Fibroblast of skin of right biceps (primary cell): ENCODE measurements at places on chromosomes 3 and 15.

DNA sequence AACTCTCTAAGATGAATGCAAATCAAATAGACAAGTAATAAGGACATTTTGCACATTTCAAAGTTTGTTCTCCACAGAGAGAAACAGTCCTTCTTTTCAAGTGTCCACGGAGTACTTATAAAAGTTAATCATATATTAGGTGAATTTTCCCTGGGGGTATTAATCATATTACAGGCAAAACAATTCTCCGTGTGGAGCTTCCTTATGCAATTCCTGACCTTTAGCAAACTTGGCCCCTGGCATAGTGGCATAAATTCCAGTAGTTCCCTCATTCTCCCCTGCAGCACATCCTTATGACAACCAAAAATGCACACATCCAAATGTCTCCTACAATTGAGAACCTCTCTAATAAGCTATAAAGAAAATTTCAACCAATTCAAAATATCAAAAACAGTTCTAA, 34.4 kb downstream of the FSIP1 start:
- peak; percentile 32 for DNase-seq

- DNase-seq, result no peak
Observed at GRCh38 chr3:156175570-156175969, 55.2 kb downstream of the KCNAB1 start.

GRCh38 chr3:164459521-164460151, 618.7 kb downstream of the SI start:
- DNase-seq, result no peak

DNA sequence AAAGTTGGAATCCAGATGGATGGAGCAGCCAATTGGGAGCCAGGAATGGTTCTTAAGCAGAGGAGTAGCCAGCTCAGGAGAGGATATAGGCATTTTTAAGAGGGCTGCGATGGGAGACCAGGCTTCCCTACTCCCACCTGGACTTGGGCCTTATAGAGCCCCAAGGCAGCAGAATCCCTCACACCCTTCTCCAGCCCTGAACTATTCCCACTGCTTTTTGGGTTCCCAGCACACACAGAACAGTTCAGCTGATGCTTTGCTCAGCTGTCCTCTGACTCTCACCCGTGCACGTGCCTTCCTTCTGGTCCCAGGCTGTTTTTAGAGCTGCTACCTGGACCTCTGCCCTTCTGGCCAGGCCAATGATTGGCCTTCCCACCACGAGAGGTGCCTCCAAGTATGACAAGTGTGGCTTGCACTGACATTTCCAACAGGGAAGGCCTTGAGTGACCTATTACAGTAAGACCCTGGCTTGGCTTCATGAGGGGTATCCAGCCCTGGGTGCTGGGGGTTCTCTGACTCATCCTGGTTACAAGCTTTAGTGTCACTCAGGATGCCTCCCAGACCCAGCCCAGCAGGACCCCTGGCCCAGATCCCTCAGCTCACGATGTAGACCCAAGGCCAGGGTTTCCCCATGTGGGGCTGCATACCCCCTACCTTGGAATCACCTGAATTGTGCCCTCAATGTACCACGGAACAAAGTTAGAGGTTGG, 25.2 kb downstream of the NOX5 start:
- DNase-seq, result no peak

- no peak for DNase-seq
Observed at GRCh38 chr3:61299343-61300005, 48.2 kb upstream of the FHIT start.

GRCh38 chr3:55147856-55148720, 220.2 kb upstream of the LRTM1 start:
- DNase-seq, result peak; percentile 36

DNA sequence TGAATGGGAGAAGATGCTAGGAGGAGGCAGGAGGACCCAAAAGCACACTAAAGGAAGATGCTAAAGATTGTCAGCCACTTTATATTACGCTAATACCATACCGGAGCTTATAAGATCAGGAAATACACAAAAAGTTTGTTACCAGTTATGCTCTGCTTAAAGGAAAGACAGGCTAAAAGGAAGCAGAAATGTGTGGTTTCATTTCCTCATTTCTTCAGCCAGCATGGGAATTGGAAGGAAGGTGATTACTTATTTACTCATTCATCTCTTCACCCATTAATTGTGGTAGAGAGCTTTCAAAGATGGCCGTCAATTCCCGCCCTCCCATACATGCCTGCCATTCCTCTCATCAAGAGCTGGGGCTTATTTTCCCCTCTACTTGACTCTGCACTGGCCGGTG, 26.7 kb upstream of the TMEM158 start:
- DNase-seq, result no peak

DNA sequence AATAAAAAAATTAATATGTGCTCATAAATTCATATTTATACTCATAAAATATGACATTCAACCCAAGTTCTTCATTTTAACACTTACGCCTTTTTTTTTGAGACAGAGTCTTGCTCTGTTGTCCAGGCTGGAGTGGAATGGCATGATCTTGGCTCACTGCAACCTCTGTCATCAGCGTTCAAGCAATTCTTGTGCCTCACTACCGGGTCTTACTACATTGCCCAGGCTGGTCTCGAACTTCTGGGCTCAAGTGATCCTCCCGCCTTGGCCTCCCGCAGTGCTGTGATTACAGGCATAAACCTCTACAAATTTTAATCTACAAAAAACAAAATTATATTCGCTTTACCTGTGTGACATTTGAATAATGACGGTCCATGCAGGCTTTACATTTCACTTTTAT, 74.1 kb upstream of the SNRPN start:
- DNase-seq, result no peak

GRCh38 chr15:40693904-40694687, 878 bp upstream of the RAD51 start:
- no peak for DNase-seq

DNA sequence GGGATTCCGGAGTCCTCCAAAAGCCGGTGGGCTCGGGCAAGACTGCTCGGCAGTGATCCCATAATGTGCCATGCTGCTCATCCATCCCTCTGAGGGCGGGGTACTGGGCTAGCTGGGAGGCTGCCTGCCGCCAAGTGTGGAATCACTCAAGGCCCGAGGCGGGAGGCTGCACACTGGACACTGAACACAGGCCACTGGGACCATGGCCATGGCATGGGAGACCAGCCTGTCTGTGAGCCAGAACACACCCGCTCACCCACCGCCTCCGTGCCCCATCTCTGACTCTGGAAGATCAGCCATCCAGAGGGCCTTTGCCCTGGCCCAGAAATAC, 1.4 kb downstream of the C3orf22 start:
- no peak for DNase-seq

DNA sequence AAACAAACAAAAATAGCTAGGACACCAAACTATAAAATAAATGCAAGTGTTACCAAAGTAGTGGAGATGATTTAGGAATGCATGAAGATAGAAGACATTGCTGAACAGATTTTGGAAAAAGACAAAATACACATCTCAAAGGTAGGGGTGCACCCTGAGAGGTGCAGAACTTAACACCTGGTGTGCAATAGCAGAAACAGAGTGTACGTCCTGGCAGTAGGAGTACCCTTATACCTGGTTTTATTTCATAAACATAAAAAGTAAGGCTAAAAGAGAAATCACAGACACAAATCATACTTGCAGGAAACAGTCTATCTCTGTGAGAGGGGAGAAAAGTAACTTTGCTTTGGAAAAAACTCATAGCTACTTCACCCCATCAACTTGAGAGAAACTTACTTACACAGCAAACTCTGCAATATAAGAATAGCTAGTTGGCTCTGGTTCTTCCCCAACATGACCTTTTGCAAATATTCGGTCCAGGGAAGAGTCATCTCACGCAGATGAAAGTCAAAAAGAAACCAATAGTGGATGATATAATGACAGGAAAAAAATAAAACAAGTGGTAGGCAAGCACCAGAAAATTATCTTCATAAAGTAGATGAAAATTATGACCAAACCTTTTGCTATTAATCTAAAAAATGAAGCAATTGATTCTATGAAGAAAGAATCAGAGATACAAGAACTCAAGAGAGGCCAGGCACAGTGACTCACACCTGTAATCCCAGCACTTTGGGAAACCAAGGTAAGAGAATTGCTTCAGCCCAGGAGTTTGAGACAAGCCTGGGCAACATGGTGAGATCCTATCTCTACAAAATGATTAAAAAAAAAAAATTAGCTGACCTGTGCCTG, 108.9 kb upstream of the BNIP2 start:
- DNase-seq, result no peak

DNA sequence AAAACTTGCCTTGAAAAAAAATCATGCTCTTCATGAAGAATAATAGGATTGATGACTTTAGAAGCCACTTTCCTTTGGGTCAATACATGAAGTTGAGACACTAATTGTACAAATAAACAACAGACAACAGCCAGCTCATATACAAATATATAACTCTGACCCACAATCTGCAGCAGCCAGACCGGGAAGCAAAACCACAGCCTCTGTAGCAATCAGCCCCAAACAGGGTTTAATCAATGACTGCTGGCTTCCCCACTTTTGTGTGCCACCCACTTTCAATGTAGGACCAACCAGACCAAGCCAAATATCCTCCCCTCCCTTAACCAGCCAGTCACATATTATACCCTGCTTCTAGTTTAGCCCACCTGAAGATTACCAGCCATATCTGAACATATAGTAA, 39.0 kb downstream of the IFT57 start:
- no peak for DNase-seq

DNA sequence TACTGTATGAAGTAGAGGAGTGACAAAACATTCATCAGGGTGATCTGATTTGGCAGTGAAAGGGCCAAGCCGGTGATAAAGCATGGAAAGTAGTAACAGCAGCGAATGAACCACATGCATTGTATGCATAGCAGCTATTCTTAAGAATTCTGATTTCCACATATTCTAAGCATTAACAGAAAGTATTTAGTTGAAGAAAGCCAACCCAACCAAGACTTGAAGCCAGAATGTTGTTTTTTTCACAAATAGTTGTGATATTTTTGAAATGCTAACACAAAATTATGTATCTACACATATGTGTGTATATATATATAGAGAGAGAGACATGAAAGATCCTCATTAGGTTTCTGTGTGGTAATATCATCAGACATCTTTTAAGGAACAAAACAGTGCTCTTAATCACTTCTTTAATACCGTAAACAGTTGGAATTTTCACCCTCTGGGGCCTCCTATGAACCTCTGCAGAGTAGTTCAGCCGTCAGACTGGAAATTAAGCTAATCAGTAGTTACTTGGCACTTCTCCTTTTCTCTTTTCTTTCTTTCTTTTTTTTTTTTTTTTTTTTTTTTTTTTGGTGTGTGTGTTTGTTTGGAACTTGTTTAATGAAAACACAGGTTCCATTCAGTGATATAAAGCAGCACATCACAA, 139.6 kb downstream of the CMSS1 start:
- peak; percentile 68 for DNase-seq

DNA sequence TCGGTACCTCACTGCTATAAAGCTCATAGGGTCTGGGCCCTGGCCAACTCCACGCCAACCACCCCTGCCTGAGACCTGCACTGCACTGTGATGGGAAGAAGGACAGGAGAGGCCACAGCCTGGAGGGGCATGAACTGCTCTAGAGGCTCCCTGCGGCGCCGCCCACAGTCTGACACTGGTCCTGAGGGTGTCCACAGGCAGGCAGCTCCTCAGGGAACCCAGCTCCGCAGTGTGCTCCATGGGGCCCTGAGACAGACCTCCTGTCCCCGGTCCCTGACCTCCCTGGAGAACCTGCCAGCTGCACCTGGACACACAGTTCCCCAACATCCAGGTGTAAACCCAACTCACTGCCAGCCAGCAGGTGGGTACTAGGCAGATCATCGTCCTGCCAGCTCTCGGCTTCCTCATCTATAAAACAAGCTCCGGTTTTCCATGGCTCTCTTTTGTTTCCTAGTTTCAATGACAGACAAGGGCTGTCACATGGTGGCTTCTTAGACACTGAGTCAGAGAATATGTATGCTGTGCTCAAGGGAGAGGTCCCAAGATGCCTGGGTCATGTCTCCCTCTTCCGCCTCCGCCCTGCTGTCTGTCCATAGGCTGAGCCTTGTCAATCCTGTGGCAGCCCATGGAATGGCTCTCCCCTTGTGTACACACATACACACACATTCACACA, 5.1 kb upstream of the HAPLN3 start:
- peak; percentile 73 for DNase-seq

DNA sequence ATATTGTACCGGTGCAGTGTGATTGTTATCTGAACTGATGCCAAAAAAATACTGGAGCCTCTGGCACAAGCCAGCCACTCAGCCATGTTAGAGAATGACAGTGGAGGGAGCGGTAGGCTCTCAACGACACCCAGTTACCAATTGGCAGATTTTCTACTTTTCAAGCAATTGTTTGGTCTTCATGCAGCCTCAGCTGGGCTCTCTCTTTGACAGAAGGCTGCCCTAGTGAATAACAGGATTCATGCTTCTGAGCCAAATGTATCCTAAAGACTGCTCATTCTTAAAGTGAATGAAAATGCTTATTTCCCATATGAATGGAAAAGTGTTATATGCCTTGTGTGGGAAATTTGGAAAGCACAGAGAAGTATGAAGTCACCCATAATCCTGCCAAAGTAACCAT, 261.2 kb upstream of the TRIM42 start:
- DNase-seq, result no peak

DNA sequence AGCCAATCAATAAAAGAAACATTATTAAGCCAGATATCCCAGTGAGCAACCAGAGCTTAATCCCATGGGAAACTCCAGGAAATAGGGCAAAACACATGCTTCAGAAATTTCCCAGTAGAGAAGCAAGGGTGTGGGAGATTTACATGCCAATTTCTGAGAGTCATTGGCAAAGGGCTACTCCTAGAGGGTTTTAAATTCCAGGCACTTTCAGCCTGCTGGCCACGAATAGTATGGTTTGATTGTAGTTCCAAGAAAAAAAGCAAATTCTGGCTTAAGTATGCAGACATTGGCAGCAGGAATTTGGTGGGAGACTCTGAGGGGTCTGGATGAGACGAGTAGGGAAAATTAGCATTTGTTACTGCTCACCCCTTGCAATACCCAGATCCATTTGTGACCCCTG, 402.1 kb upstream of the SUCLG2 start:
- DNase-seq, result no peak

- DNase-seq, result no peak
Observed at GRCh38 chr3:128498127-128498626, 5.2 kb upstream of the GATA2 start.

- no peak for DNase-seq
Observed at GRCh38 chr15:92944946-92945521, 44.9 kb downstream of the CHD2 start.

GRCh38 chr3:128988286-128988685, 5.6 kb downstream of the CFAP92 start:
- no peak for DNase-seq

DNA sequence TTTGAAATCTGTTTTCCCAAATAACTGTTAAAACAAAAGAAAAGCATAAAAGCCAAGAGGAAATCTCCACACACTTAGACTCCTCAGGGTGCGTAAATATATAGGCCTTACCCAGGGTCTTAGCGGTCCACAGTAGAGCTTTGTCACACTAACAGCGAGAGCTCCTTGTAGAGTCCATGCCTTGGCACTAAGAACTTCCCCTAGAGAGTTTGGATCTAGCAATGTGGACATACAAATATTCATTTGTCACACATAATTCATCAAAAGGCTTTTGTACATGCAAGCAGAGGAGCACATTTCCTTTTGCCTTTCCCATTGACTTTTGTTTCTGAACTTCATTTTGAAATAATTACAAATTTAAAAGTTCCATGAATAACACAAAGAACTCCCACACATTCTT, 11.0 kb upstream of the SLMAP start:
- DNase-seq, result no peak
